ENCODE measurements at places on chromosomes 12 and 14.

DNA sequence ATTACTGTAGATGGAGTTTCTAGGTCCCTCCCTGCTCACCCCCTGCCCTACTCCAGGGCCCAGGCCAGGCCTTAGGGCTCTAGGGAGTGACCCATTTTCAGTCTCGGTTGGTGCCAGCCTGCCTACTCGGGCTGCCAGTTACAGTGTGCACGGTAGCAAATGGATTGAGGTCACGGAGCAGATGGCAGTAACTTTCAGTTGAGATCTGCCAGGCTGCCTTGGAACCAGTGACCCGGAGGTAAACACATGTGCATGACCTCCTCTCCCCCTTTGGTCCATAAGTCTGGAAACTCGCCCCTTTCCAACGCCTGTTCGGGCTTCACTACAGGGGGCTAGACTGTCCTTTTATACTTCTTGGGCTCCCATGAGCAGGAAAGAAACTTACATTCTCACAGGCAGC, 139.7 kb upstream of the TBX3 start:
- DNase-seq = no peak

DNA sequence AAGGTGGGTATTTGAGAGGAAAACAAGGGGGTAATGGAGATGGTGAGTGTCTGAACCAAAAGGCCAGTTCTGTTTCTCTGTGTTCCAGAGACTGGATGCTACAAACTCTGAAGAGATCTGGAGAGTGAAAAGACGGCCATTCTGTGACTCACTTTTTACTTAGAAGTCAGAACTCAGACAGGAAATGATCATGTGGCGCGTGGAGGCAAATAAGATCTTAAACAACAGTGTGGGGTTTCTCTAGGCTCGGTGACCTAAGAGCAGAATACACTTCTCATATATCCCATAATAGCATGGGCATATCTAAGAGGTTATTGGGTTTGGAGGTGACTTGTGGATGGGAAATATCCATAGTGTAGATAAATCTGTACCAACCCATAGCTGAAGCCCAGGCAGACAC, 463.5 kb downstream of the TMEM132D start:
- no peak for DNase-seq

DNA sequence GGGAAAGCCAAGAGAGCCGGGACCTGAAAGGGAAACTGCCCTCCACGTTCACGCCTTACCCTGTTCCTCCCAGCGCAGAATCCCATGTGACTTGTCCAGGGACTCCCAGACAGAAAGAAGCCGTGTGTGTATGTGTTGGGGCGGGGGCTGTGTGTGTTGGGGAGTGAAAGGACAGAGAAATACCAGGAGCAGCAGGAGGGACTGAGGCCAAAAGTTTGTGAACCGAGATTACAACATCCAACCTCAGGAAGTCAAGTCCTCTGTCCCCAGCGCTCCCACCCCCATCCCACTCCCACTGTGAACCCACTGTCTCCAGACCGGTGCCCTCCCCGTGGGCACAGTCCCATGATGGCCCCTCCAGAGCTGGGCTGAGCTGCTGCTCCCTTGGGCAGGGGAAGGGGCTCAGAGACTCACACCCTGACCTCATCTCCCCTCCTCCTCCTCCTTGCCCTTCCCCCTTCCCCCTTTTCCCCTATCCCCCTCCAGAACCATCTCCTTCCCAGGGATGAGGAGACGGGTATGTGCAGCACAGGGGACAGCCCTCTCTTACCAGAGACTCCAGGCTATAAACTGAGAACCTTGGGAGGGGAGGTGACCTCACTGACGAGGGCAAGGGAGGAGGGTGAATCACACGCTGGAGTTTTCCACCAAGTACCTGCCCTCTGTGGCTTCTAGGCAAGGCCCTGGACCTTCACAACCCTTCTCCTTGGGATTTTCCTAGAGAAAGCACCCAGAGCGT, at the start of gene SLC6A12:
SLC6A12 (minus strand) TSS at position 155 of the 739 bp plus-strand sequence. CDS start 4,171 bp downstream, outside the sequence.
- DNase-seq = no peak

- DNase-seq = no peak
Measured at GRCh38 chr12:21769307-21769706, 5.2 kb downstream of the KCNJ8 start.

- peak; percentile 10 for DNase-seq
Measured at GRCh38 chr12:109250523-109250922, 58.6 kb downstream of the FOXN4 start.

GRCh38 chr14:104559028-104559803, 20.3 kb upstream of the C14orf180 start:
- no peak for DNase-seq

DNA sequence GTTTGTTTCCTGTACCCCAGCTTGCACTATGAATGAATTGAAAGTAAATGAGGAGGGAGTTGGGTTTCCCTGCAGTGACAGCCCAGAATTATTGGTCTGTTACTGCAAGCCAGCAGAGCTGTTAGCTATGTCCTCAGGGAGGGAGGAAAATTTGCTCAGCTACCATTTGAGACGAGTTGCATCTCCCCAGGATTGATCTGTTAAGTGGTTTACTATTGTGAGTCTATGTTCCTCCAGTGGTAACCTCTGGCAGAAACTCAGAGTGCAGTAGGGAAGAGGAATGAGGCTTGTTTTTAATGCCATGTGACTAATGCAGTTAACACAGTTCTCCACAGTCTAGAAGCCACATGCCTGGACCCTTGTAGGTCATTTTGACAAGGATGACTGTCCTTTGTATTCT, 173.9 kb downstream of the SLC15A4 start:
- DNase-seq = no peak

DNA sequence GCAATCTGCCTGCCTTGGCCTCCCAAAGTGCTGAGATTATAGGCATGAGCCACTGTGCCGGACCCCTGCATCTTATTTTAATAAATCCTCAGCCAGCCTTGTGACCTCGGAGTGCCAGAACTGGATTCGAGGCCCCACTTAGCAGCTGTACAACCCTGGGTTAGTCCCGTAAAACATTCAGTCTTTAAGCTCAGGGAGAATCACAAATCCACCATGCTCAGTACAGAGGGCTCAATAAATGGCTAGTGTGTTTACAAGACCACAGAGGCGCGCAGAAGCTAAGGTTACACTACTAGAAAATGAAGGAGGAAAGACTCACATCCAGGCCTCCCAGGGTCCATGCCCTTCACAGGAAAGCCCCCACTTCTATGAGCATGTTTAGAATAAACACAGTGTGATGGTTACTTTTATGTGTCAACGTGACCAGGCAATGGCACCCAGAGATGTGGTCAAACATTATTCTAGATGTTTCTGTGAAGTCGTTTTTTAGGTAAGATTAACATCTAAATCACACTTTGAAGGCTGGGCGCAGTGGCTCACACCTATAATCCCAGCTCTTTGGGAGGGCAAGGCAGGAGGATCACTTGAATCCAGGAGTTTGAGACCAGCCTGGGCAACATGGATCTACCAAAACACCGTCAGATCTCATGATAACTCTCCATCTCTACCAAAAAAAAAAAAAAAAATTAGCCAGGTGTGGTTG, 55.3 kb downstream of the CLMN start:
- DNase-seq = no peak

DNA sequence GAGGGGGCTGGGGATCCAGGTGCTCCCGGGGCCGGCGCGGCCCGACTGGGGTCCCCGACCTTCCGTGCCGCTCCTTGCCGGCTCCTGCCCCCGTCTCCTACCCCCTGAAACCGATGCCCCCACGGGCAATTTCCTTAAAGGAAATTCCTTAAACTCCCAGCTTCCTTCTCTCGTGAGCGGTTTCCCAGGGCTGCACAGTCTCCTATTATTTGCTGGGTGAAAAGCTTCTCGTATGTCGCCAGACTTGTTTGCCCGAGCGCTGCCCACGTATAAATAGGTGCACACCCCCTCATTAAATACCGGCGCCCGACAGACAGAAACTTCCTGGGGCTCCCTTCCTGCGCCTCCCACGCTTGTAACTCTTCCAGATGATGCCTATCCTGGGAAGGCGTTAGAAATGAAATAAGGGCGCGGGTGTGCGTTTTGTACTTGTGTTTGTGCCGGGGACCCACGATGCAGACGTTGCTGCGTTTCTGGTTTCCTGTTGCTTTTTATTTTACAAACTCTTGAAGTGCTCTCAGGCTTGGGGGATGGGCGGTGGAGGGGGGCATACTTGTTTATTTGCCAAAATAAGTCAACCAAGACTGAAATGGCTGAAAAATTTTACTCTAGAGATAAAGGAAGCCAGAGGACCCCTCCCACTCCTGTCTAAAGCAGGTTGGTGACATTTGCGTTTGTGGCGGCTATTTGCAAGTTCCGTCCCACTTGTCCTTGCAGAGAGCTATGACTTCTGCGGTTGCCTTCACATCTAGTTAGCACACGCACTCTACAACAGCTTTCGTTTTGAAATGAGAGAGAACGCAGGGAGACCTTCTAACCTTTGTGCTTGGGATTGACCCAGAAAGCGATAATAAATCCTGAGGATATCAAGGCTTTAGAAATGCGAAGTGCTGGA, 1.0 kb downstream of the HIP1R start:
- peak; percentile 81 for DNase-seq

- DNase-seq = no peak
Measured at GRCh38 chr12:113201187-113202177, 16.0 kb downstream of the RITA1 start.

DNA sequence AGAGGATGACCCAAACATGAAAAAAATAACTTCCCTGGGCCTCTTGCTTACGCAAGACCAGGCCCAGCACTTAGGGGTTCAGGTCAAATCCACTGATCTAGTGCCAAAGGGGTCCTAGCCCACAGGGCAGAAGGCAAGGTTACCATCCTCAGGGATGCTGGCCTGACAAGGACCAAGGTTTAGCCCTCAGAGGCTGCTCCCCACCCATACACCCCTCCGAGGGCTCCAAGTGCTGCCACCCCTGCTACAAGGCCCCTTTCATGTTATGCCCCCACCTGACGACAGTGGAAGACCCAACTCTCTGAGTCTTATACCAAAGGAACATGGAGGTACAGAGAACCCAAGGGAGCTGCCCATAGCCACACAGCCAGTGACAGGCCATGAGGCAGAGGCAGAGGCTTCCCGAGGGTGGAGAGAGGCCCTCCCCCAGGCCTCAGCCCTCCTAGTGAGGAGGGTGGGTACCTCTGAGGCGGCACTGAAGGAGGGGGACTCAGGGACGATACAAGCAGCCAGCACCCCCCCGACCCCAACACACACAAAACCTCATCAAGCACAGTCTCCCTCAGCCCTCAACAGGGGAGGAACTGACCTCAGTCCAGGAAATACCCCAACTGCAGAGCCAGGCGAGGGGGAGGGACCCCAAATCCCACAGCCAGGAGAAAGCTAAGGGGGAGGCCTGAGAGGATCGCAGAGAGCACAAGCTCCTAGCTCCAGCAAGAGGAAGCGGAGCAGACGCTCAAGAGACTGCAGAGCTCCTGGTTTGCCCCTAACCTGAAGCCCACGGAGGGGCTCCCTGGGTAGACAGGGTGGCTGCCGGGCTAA, 37.0 kb downstream of the ANAPC7 start:
- no peak for DNase-seq

DNA sequence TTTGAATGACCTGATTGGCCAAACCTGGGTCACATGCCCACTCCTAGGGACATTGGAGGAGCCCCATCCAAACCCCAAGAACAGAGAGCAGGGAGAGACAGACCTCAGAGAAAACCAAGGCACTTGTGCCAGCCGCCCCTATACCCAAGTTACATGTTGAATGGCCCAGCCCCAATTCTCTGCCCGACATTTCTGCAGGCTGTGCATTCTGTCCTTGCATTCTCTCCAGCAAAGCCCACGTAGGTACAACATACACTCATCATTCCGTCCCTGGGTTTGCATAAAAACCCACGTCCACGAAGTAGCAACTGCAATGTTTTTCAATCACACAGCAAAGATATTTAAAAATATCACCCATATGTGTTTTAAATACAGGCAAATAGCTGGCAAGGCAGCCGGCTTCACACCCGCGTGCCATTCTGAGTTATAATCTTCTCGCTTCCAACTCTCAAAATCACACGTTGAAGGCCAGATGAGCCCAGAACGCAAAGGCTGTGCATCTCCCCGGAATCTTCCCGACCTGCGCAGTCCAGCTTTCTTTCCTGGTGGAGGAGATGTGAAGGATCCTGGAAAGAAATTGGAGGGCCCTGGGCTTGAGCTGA, 91.7 kb upstream of the MYL2 start:
- no peak for DNase-seq

DNA sequence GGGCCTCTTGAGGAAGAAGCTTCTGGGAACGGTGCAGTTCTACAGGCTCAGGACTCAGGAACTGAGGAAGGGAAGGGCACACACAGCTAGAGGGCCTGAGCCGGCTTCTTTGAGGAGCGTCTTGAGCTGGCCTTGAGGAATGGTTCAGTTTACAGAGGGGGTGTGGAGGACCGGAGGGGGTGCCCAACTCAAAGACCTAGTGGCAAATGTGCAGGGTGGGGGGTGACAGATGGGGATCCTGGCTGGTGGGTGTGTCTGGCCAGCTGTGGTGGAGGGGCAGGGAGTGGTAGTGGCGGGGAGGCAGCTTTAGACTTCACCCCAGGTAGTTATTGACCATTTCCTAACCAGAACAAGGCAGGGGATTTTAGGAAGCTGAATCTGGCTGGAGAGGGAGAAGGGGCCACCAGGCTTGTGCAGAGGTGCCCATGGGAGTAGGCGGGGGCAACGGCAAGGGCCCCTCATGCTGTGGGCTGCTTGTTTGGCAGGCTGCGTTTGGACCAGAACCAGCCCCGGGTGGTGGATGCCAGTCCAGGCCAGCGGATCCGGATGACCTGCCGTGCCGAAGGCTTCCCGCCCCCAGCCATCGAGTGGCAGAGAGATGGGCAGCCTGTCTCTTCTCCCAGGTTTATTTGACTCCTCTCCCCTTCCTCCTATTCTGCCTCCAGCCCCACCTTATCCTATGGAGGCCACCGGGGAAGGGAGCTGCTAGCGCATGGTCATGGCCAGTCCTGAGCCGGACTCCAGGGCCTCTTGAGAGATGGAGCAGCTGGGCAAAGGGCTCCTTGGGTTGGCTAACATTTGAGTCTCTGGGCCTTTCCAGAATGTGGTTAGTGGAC, 27.8 kb downstream of the PAPLN start:
- DNase-seq = no peak

- DNase-seq = no peak
Measured at GRCh38 chr12:105724641-105725040, 394.1 kb downstream of the C12orf75 start.
